ENCODE measurements at places on chromosomes 5 and 9.

DNA sequence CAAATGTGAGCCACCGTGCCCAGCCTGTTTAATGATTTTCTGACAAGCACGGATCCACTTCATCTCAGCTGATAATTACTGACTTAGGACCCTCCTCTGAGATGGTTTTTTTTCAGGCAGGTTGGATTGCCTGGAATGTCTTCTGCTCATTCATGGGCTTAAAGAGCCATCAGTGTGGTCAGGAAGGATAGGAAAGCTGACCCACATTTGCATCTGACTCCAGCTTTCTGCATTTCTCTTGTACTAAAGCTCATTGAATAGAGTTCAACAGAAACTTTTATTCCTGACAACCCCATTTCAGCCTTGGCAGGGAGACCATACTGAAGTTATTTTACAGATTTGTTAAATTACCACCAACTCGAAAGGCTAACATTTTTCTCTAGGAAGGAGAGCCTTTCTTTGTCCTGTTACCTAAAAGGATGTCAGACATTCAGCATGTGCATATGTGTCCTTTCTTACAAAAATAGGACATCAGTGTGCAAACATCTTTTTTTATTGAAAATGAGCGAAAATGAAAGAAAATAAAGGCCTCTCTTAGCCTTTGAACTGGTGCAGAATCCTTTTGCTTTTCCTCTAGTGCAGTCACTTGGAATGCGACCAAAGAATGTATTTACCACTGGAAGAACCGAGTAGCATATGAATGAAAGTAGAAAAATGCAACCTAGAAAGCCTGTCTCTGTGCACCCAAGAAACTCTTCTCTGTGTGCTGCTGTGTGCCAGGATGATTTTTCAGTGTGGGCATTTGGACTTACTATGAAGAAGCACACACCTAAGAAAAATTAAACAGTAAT is 26.6 kb downstream of the ADCY2 start:
- DNase-seq: no peak

DNA sequence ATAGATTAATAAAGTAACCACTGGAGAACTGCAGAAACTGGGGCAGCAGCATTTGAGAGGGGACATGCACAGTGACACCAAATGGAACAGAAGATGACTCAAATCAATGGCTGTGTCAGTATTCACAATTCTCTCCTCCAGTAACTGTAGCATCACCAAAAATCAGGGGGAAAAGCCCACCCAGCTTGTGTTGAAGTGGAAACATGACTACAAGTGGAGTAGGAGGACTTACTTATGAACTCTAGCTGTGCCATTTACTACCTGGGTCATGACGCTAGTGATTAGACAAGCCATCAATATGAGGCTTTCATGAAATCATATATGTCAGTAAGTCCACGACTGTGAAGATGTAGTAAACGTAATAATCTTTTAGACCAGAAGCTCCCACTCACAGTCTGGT is 199.8 kb upstream of the PTGER4 start:
- DNase-seq: no peak

DNA sequence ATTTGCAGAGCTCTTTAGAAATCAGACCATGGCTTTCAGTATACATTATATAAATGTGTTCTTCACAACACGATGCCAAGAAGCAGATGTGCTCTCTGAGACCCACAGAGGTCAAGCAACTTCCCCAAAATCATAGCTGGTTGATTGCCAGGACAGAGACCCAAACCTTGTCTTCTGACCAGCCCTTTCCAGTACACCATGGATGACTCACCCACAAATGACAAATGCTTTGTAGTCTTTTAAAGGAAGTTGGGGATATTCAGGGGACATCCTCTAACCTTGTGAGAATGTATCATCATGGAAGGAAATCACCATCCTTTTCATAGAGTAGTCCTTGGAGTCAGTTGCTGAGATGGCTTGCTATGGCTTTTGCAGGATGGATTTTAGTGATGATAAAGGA is 30.1 kb downstream of the ZNF462 start:
- DNase-seq: peak; percentile 32

- DNase-seq: peak; percentile 47
These were observed 53.2 kb upstream of the FBXW11 start for GRCh38 chr5:172059661-172060100.

GRCh38 chr5:163424836-163425235 is 12.6 kb upstream of the CCNG1 start:
- no peak for DNase-seq

DNA sequence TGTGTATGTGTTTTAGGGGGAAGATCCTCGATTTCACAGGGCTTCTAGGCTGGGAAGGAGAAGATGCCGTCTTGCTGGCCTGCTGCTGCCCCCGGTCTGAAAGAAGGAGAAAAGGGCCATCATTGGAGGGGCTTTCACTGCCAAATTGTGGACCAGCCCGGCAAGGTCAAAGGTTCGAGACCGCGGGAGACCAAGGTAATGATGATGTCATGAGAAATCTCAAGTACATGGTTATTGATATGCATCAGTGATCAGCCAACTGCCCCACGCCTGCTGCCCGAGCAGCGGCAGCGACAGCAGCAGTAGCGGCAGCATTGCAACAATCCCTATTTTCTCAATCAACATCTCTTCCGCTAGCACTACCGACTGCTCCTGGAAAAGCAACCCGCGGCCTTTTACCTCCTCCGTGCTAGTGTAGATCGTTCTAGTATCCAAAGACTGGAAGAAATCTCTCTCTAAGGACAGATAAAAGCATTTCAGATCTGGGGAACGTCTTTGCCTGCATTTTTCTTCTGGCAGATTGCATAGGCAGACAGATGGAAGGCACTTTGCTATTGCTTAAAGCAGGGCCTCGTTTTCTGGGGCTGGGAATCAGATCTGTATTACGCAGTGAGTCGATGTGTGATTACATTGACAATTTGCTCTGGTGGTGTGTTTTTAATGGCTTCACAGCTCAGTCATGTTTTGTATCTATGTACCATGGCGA is 215.3 kb downstream of the MEF2C start:
- peak; percentile 80 for DNase-seq

- no peak for DNase-seq
These were observed 17.0 kb downstream of the FRMPD1 start for GRCh38 chr9:37667706-37668105.

DNA sequence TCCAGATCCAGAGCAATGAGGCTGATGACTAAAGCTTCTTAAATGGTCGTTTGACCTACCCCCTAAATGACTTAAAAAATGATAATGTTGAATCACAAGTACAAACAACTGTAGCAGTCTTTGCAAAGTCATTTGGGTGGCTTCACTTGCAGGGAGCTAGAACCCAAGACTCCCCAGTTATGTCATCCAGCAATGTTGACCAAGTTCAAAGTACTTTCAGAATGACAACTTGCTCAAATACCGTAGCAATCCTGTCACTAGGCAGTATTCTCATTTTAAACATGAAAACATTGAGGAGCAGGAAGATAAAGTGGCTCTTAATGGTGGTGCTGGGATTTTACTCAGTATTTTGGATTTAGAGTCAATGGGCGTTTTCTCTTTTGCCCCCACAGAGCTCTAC is 1217.0 kb upstream of the DMAC1 start:
- no peak for DNase-seq

GRCh38 chr9:71763832-71764231 is 4.5 kb downstream of the CEMIP2 start:
- peak; percentile 21 for DNase-seq

GRCh38 chr9:98255061-98255577 is 330 bp downstream of the TBC1D2 start:
- no peak for DNase-seq

DNA sequence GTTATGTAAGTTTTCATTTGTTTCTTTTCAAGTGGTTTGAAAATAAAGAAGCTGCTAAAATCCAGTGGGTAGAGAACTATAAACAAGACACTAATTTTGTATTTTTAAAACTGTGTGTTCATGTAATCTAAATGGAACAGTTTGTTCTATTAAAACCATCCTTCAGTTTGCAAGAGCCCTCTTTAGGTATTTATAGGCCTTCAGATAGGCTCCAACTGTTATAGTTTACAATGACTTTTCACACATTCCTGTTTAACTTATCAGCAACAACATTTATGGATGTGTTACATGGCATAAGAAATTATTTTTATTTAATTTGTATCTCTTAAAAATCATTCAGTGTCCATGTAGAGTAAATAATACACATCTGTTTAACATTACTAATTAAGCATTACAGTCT is 126.7 kb upstream of the SLCO6A1 start:
- DNase-seq: no peak

GRCh38 chr5:107456281-107456715 is 214.4 kb downstream of the EFNA5 start:
- peak; percentile 41 for DNase-seq

- peak; percentile 79 for DNase-seq
These were observed 650 bp downstream of the MRRF start for GRCh38 chr9:122265149-122265915.

DNA sequence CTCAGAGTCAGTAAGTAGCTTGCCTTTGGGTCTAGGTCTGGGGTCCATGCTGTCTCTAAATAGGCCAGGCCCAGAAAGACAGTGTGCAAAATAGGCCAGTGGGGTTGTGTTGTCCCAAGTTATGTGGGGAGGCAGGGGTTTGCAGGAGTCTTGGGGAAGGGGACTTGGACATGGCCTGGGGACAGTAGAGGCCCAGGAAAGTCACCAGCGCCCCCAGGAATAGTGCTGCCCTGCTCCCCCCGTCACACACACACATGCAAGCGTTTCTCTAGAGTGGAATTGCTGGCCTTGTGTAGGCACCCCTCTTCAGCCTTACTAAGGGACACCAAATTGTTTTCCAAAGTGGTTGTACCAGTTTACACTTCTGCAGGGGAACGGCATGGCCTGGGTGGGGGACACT is 227.5 kb downstream of the PBX3 start:
- DNase-seq: no peak

GRCh38 chr9:87619346-87619745 is 106.6 kb upstream of the CTSL start:
- DNase-seq: no peak

Data from DMS53 (cell line).